ENCODE measurements at places on chromosomes 7 and 10.

DNA sequence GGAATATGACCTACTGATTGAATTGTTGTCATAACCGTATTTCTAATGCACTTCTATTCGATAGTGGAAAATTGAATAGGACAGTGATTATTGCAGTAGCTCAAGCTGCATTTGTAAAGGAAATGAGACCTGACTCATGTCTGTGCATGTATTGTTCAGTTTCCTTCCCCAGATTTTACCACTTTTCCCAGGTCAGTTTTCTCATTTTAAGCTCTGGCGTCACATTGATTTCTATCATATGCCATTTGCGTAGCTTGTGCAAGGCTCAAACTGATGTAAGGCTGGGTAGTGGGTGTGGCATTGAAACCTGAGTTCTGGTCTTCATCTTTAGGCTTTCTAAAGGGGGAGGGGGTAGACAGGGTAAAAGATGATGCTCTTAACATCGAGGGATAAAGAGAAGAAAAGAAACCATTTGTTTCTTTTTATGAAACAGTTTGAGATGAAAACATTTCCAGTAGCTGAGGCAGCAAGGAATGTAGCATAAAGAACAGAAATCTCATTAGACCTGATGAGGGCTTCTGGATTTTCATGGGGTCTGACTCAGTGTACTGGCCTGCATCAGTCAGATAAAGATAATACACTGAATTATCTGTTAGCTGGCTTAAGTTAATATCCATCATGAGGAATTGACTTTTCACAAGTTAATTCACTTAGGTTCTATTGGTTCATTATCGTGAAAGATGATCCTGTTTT, 182.3 kb upstream of the CDCA7L start:
- DNase-seq, result no peak

- DNase-seq, result no peak
Measured at GRCh38 chr10:62326176-62326575, 48.0 kb upstream of the ZNF365 start.

- DNase-seq, result no peak
Measured at GRCh38 chr10:72306215-72306760, 32.6 kb downstream of the DDIT4 start.

GRCh38 chr7:73364006-73364728, 36.2 kb downstream of the FKBP6 start:
- no peak for DNase-seq

DNA sequence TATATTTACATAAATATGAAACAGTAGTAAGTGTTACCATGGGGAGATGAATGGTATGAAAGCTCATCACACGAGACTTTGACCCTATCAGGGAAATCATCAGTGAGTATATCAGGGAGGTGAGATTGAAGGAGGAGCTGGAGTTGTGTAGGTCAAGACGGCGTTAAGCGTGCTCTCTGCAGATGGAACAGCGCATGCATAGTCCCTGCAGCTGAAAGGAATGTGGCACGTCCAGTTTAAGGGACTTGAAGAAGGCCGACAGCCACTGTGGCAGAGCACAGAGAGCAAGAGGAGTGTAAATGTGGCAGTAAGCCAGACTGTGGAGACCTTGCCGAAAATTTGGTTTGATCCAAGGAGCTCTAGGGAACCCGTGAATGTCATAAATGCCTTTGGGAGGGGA, 38.9 kb downstream of the POU6F2 start:
- DNase-seq, result no peak

DNA sequence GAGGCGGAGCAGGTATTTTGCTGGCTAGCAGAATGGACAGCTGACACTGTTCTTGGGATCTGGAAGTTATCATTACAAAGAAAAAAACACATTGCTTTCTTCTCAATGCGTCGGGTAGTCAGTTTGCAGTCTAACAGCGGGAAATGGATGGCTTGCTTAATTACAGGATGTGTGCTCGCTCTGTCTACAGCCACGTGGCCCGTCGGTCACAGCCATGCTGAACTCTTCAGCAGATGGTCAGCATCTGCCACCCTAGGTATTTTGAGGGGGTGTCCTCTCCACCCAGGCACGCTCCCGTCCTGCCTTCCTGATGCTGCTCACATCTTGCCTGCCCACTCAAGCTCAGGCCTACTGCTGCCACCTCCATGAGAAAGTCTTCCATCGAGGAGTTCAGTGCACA, 20.4 kb upstream of the INMT start:
- DNase-seq, result no peak

- DNase-seq, result peak; percentile 30
Measured at GRCh38 chr10:131446171-131446570, 134.7 kb upstream of the TCERG1L start.

GRCh38 chr10:20094226-20094976, 278.2 kb downstream of the PLXDC2 start:
- no peak for DNase-seq

DNA sequence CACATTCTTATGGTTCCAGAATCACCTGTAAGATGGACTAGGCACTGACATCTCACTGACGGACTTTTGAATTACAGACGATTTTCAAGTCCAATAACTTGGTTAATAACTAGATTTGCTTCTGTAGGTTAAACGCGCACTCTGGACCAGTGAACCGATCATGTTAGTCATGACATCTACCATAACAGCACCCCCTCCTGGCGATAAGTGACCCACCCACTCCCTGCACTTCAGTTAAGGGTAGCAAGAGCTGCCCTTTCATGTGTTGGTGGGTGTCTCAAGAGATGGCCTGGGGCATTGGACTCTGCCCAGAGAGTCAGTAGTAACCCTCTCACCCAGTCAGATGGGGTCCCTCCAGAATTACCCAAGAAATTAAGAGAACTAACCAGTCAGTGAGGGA, 12.9 kb downstream of the GRM8 start:
- DNase-seq, result no peak

Measured in activated CD8-positive, alpha-beta memory T cell treated with anti-CD3 and anti-CD28 coated beads for 24 hours (primary cell).